ENCODE measurements at places on chromosomes 5 and 9.
A peak's percentile ranks its signal among the peaks of the same experiment; 100 is the strongest.

DNA sequence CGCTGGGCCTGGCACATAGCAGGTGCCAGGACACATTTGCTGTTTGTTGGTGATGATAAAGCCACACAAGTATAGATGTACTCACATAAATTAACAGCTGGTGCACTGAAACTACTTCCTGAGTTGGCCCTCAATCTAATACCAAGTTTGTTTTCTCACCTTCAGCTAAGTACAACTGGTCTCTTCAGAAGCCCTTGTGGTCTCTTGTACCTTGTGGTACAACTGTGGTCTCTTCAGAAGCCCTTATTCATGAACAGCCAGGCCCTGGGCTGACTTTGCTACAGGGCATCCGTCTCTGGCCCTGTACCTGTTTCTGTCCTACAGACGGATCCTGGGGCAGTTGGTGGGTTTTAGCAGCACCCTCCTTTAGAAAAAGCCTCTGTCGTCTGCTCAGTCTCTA is 81.5 kb downstream of the DAB2IP start:
- no peak for DNase-seq

- DNase-seq = no peak
Observed at GRCh38 chr5:100270023-100270771, 265.0 kb upstream of the FAM174A start.

DNA sequence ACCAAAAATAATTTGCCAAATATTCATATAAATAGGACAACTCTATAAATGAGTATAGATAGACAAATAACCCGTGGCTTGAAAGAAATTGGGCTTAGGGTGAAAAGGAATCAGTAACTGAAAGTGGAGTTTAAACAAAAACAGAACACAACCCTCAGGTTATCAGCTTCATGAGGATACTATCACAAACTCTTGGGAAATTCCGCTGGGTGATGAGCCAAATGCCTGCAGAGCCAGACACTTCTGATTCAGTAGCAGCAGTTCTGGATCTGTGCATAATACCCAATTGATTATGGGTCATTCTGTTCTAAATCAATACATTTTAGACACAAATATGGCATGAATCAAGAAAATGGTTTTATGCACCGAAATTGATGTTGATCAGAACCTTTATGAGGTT is 72.4 kb downstream of the CAMK4 start:
- DNase-seq = no peak

DNA sequence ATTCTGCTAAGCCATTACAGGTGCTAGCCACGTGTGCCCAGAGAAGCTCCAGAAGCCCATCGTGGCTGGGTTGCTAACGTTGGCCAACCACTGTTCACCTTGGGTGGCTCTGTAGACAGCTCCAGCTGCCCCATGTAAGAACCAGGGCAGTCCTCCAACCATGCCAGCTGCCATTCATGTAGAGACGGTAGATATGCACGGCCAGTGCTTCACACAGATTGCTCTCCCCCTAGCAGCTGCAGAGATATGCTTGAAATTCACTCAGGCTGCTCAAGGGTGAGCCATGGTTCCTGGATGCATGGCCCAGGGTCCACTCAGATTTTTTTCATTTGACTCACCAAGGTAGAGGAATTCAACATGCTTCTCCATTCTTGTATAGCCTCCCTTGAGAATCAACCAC is 31.0 kb downstream of the GADD45G start:
- no peak for DNase-seq

DNA sequence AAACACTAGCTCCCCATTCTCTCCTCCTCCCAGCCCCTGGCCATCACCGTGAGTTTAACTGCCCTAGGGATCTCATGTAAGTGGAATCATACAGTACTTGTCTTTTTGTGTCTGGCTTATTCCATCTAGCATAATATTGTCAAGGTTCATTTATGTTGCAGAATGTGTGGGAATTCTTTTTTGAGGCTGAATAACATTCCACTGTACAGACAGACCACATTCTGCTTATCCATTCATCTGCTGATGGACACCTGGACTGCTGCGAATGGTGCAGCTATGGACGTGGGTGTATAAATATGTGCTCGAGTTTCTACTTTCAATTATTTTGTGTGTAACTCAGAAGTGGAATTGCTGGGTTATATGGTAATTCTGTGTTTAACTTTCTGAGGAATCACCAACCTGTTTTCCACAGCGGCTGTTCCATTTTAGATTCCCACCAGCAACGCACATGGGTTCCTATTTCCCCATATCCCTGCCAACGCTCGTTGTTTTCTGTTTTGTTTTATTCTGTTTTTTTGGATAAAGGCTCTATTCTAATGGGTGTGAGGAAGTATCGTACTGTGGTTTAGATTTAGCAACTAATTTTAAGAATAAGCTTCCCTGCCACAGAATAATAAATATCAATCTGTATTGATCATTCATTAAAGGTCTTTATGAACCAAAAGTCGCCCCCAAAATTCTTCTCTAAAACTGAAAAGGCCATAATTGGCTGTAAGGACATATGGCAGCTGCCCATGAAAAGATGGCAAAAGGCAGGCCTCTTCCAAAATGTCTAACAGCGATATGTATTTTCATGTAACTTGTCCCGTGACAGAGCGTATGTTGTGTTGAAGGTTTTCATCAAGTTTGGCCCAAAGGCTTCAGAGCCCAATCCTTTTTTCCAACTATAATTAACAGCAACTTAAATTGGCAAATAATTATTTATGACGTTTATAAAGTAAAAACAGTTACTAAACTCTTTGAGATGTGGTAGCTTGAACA is 70.3 kb downstream of the DAP start:
- DNase-seq = no peak

GRCh38 chr5:16784843-16785791 is 151.0 kb downstream of the MYO10 start:
- DNase-seq = no peak

DNA sequence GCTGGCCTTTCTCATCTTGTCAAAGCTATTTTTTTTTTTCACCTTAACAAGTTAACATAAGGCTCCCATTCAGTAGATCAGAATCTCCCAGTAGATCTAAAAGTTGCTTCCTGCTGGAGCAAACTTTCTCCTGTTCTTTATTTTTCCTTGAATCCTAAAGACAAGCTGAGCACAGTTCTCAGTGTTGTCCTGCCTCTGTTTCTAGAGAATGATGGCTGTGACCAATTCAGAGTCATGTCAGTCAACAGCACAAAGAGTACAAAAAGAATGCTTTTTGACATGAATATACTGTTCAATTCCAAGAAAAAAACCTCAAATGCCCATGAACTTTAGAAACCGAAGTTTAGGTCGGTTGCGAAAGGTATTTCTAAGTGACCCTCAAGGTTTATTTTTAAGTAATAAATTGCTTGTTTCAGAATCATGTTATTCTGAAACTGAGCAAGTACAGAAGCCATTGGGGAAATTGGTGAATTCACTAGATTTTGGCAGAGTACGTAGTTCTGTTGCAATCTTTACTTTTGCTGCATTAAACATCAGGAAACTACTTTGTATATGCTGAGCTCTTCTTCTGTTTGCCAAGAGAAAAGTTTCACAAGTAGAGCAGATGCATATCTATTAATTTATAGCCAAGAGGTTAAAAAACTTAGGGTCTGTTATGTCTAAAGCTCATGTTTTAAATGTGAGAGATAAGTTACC is 161.7 kb upstream of the RPS23 start:
- no peak for DNase-seq

- DNase-seq = no peak
Observed at GRCh38 chr5:7584749-7585148, 188.8 kb downstream of the ADCY2 start.

- peak; percentile 28 for DNase-seq
Observed at GRCh38 chr9:78298046-78298765, 1.3 kb downstream of the PSAT1 start.

GRCh38 chr9:133238851-133239532 is 29.9 kb upstream of the OBP2B start:
- DNase-seq = peak; percentile 87

DNA sequence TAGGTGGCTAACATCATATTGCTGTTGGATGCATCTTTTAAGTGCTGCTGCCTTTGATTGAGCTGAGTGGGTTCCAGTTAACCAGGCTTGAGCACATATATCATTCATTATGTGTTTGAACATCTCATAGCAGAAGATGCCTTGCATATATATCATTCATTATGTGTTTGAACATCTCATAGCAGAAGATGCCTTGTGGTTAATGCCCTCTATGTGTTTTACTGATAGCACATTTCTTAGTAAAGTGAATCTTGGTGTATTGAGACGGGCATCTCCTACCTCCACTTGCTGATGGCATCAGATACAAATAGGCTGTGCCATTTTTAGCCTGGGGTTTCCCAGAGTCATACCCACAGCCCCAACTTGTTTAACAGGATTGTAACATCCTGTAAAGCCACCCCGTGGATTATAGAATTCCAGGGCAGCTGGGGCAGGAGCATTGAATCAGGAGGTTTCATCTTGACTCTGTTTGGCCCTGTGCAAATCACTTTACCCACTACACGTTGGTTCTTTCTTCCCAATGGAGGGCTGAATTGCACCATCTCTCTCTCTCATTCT is 26.5 kb downstream of the MTAP start:
- DNase-seq = no peak

- DNase-seq = no peak
Observed at GRCh38 chr5:37776826-37777225, 63.0 kb downstream of the GDNF start.

DNA sequence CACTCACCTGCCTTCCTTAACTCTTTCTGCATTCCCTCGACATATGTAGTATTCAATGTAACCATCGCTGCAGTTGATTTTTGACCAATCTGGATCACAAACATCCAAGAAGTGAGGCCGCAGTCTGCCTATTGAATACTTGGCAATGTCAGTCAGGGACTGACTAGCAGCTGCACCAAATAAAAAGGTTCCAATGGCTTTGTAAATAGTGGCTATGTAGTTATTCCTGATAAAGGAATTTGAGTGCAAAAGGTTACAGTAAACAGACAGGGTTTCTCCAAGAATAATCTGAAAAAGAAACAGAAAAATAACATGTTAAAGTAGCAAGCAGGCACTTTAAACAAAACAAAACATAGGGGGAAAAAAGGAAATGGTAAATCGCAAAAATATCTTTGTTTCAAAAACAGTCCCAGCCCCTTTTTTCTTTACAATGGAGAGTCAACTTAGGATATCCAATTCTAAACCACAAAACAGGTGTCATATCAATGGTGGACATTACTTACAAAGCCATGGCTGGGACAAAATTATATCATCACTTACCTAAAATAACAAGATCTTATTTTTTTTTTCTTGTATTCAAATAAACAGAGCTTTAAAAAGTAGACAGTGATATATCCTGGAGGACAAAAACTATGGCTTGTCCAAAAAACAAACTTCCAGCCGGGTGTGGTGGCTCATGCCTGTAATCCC is 66.8 kb downstream of the PLPP1 start:
- DNase-seq = no peak

- no peak for DNase-seq
Observed at GRCh38 chr5:181121675-181122561, 9.1 kb downstream of the OR2V1 start.

GRCh38 chr5:67200809-67201562 is 4.4 kb upstream of the CD180 start:
- DNase-seq = no peak

GRCh38 chr5:56640763-56641406 is 174.5 kb upstream of the MAP3K1 start:
- no peak for DNase-seq

All from GM13977 (cell line).